ENCODE measurements at places on chromosomes 5 and 9.

DNA sequence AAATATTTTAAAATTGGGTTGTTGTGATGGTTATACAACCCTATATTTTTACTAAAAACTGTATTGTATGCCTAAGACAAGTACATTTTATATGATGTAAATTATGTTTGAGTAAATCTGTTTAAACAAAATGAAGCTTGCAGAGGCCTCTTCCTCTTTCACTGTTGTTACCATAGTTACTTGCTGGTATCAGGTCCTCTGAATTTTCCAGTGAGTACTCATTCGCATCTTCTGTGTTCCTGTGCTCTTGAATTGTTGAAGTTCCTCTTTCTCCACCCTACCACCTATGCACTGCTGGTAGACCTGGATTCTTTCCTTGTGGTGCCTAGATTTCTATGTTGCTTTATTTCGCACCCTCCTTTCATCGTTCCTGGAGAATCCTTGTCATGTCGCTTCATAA is 938.5 kb upstream of the ACO1 start:
- DNase-seq = no peak

GRCh38 chr5:148998174-148998797 is 64.6 kb downstream of the SH3TC2 start:
- peak; percentile 23 for DNase-seq

GRCh38 chr5:77546-77945 is 14.4 kb upstream of the PLEKHG4B start:
- DNase-seq = no peak

DNA sequence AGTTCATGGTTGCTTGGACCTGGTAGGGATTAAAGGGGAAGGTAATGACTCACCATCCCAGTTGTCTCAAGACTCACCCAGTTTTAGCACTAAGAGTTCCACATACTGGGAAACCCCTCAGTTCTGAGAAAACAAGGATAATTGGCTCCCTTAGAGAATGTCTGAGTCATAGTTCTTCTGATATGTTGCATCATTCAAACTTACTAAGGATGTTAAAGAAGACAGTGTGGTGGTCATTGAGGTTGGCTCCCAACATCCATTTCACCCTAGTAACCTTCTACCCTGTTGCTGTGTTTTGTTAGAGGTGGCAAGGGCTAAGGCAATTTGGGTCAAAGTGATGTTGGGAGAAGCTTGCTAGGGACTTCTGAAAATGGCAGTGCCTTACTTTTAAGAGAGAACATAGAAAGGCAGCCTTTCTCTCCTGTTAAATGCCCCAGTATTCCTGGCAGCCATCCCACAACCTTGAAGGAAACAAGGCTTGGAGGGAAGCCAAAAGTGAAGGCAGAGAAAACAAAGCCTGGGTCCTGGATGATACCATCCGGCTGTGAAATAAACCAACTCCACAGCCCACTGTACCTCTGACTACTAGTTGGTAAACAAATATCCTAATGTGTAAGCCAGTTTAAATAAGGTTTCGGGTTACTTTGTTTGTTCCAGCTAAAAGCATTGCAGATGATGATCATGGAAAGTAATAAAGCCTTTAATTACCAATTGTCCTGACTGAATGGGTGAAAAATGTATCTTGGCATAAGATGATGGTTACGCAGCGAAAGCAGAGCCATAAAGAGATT is 80.4 kb upstream of the ADAMTSL1 start:
- DNase-seq = peak; percentile 41

DNA sequence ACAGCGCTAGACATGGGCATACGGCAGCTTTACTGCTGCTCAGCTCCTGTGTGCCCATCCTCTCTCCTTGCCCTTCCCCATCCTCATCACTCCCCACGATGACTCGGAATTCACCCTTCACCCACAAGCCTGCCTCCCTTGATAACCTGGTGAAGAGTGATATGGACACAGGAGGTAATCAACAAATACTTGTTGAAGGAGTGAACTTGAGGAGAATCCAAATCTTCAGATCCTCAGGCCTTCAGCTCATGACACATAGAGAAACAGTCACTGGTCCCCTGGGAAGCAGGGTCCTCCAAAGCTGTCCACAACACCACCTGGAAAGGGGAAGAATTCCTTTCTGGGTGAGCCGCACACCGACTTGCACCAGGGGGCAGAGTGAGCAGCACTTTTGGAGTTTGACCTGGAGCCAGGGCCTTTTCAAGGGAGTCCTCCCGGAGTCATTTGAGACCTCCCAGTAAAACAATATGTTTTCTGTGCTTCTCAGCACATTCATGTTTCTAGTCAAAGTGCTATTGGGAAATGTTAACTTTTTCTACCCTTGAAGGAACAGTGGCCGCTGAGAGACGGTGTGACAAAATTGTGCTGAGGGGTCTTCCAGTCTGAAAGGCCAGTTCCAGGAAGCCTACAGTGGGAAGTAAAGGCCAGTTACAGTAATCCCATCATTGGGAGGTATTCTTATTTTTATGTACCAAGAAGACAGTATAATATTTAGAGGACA is 332.3 kb downstream of the CWC27 start:
- DNase-seq = peak; percentile 35

DNA sequence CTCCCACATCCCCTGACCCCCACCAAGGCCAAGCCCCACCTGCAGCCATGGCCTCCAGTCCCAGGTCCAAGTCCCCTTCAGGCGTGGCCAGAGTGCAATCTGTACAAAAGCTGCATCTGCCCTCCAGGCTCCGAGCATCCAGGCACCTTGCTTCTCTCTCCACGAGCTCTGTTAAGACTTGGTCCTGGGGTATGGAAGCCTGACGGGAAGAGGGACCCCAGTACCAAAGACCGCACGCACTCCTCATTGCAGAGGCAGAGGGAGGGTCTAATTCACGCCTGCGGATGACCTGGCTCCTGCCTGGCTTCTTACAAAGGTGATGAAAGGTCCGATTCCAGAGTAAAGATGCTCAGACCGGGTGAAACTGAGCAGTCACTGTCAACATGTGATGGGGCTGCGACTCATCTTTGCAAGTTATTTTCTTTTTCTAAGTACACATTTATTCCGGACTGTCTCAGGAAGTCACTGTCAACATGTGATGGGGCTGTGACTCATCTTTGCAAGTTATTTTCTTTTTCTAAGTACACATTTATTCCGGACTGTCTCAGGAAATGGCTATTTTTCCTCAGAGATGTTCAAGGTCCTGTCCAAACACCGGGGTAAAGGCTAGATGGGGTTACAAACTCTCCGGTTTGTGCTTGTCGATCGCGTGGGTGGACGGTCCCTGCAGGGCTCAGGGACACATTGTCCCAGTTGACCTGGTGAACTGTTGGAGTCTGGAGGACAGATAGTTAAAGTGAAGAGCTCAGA is 252.0 kb upstream of the IRX4 start:
- no peak for DNase-seq

GRCh38 chr5:86175224-86175623 is 442.5 kb upstream of the COX7C start:
- no peak for DNase-seq

DNA sequence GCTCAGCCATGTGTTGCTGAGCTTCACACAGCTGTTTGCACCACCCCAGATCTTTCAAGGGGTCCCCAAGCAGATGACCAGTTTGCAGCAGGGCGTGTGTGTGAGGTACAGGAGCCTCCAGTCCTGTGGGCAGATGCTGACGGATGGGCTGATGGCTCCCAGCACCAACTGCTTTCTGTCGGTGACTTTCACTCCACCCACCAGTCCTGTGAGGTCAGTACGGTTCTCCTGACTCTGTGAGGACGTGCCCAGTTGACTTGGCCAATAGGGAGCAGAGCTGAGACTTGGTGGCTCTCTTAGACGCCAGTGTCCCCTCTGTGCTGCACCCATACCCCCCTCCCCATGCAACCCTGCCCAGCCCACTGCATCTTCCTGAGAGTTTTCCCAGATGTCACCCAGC is 19.7 kb downstream of the COL5A1 start:
- DNase-seq = no peak
